Kidney epithelial cell (primary cell): ENCODE measurements at places on chromosomes 5 and 9. TPM values are rescaled to one million over a fixed set of nuclear protein-coding genes. Genes with fewer than 3 reads are reported as not detected.

DNA sequence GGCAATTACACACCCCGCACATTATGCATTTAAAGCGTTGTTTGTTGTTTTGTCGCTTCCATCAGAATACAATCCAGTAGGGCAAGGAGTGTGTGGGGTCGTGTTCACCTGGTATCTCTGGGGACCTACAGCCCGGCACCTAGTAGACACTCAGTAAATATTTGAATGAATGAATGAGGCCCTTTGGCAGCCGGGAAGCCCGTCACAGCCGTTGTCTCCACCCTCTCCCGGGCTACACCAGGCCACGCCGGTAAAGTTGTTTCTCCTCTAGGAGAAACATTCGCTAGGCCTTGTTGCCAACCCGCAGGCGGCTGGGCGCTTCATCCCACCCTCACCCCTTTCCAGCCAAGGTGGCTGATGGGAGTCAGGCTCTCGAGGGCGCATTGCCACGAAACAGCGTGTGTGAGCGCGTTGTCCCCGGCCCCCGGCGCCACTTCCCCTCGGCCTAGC, 876 bp upstream of the JAK2 start:
- no peak for DNase-seq

GRCh38 chr5:142015781-142016533, 3.1 kb upstream of the GNPDA1 start:
- DNase-seq: peak; percentile 66

GRCh38 chr9:132912131-132912530, 32.3 kb downstream of the TSC1 start:
- DNase-seq: no peak

FCN2 gene
- not detected in 2 replicates for total RNA-seq

GBA2 gene
- total RNA-seq: 53.7 and 57.0 TPM in 2 replicates

ISL1 gene
- total RNA-seq: 0.17 TPM in 1 of 2 replicates, not detected in the other

C5orf63 gene
- total RNA-seq: 2.9 and 4.0 TPM in 2 replicates
